Fibroblast of villous mesenchyme (primary cell): ENCODE measurements at places on chromosomes 13 and 19. TPM values are rescaled to one million over a fixed set of nuclear protein-coding genes. Genes with fewer than 3 reads are reported as not detected.

GRCh38 chr13:52827839-52828238, 20.6 kb downstream of the PCDH8 start:
- DNase-seq: no peak

- no peak for DNase-seq
Measured at GRCh38 chr13:104868806-104869205, 1666.7 kb downstream of the EFNB2 start.

- no peak for DNase-seq
Measured at GRCh38 chr13:38415233-38415632, 65.6 kb downstream of the UFM1 start.

- DNase-seq: no peak
Measured at GRCh38 chr19:27964185-27964584, 1248.8 kb downstream of the UQCRFS1 start.

SLITRK5 gene
- under 0.01 TPM in 2 replicates for total RNA-seq

DNA sequence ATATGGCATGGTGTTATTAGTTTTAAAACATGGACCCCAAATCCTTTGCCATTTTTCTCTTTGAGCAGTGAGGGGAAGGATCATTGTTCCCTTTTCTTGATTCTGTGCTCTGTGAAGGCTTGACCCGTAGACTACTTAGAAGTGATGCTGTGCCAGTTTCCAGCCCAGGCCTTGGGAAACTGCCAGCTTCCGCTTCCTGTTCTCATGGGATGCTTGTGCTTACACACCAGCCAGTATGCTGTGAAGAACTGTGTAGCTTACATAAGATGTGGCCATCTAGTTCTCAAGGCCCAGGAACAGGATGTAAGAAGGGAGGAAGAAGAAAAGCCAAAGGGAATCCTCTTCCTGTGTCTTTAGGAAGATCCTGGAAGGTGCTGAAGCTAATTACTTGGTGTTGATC, 180.9 kb downstream of the PCCA start:
- peak; percentile 57 for DNase-seq

SYT5 gene
- total RNA-seq: under 0.01 and 0.86 TPM in 2 replicates

- DNase-seq: no peak
Measured at GRCh38 chr13:19822673-19823072, 39.9 kb upstream of the PSPC1 start.

- DNase-seq: no peak
Measured at GRCh38 chr19:38202504-38202903, 21.5 kb downstream of the DPF1 start.

DNA sequence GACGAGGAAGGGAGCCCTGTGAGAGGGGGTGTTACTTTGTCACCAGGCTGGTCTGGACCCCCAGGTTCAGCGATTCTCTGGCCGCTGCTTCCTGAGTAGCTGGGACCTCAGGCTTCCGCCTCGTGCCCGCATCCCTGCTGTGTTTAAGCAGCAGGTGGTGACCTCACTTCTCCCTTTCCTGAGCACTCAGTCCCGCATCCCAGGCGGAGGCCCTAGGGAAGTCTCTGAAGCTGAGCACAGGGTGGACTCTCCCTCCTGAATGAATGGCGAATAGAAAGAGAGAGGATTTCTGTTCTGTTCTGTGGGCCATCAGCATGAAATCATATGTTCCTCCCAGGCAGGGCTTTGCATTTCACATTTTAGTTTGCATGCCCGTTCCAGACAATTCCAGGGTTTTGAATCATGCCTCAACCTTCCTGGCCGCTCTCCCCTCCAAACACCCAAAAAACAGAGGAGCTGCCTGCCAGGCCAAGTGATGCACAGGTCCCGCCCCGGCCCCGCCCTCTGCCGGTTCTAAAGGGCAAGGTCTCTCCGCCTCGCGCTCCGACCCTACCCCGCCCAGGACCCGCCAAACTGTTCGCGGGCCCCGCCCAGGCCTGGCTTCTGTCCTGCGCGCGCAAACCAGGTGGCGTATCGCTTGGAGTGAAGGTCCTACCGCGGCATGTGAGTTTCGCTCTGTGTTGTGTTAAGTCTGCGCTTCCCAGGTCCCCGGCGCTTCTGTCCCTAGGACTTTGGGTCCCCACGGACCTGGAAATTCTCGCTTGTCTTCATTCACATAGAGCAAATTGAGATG, 35.1 kb upstream of the ZNF808 start:
- DNase-seq: no peak

DNA sequence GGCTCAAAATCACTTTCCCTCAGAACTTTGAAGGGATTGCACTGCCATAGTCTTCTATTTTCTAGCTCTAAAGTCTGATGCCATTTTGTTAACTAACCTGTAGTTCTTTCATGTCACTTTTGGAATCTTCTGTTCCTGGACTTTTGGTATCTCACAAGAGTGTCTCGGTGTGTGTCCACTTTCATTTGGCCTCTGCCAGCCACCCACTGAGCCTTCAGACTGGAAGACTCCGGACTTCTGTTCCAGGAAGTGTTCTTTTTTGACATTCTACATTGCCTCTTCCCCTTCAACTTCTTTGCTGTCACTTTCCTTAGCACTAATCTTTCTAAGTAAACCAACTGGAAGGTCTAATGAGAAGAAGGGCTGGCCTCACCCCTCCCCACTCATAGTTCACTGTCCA, 25.0 kb upstream of the LAMP1 start:
- no peak for DNase-seq

GRCh38 chr19:4371247-4372164, 28.1 kb downstream of the MPND start:
- no peak for DNase-seq

CUL4A gene
- 114 and 132 TPM in 2 replicates for total RNA-seq

GRCh38 chr19:13044231-13044836, 49.1 kb downstream of the NFIX start:
- no peak for DNase-seq

DNAAF3 gene
- under 0.01 TPM in 1 of 2 replicates, not detected in the other for total RNA-seq

RETN gene
- total RNA-seq: not detected in 2 replicates

- no peak for DNase-seq
Measured at GRCh38 chr13:69820180-69820579, 287.4 kb upstream of the ATXN8OS start.

DNA sequence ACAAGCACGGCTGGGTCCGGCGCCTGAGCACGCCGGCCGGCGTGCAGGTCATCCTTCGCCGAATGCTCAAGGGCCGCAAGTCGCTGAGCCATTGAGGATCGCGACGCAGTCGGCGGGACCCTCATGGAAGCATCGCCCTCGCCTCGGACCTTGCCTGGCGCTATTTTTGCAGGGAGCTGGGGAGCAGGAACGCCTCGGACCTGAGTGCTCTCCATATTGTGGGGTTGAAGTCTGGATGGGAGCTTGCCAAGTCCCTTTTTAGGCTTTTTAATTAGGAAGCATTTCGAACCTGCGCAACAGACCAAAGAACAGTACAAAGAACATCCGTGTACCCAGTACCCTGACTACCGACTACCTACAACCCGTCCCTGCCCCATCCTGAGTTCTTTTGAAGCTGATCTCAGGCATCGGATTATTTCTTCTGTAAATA, 628 bp downstream of the MRPL34 start:
- DNase-seq: no peak
